ENCODE measurements at places on chromosomes 1 and 21.
A peak's percentile ranks its signal among the peaks of the same experiment; 100 is the strongest.

DNA sequence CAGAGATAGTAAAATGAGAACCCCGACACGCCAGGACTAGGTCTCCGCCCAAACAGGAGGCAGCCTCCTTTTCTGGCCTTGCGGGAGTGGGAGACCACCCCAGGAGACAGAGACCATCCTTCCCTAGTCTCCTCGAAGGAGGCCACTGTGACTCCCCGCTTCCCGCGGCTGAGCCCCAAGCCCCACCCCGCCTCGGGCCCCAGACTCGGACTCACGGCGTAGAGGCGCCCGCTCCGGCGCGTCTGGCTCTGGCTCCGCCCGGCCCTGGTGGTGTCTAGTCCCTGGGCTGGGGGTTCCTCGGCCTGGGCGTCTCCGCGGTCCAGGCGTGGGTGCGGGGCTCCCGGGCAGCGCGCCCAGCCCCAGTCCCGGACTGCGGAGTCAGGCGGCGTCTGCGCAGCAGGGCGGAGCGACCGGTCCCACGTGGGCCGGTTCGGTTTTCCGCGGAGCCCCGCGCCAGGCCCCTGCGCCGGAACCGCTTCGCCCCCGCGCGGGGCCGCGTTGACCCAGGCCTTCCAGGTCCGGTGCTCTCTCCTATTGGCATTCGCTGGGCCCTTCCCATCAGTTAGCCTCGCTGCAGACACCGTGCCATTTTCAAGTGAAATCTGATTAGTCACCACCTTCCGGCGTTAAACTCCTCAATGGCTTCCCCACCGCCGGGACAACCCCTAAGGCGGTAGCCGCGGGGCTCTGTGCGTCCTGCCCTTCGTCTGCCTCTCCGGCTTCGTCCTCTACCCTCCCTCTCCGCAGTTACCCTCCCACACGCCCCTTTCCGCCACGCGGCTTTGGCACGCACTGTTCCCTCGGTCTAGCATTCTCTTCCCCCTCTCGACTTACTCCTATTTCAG, at the start of gene C1orf216:
Gene C1orf216, minus strand, starts transcription at position 393 of the 845 bp plus-strand sequence. CDS start 2,563 bp downstream, outside the sequence.
- DNase-seq, result peak; percentile 58

DNA sequence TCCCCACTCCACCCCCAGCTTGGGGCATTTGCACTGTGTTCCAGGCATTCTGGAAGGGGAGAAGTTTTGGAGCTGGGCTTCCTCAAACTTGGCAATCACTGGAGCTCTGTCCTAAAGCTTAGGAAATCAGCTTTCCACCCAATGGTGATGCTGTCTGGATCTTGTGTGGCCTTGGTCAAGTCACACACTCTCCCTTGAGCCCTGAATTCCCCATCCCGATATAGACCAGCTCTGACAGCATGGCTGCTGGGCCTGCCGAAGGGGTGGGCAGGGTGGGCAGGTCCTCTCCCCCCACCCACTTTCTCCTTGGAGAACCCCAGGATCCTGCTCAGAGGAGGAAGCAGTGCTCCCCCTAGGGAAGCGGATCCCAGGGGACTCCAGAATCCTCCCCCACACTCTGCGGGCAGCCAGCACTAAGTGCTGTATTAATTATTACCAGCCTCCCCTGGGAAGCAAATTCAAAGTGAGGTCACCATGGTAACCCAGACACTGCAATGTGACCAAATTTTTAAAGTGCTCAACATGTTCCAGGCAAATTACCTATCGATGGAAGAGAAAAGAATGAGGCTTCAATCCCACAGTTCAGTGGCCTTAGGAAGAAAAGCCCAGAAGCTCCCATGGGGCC, 21.3 kb upstream of the LDLRAP1 start:
- no peak for DNase-seq

GRCh38 chr21:44485254-44485793, 30.0 kb downstream of the LRRC3 start:
- DNase-seq, result no peak

GRCh38 chr21:45478115-45478801, 64.0 kb downstream of the SLC19A1 start:
- DNase-seq, result peak; percentile 70

DNA sequence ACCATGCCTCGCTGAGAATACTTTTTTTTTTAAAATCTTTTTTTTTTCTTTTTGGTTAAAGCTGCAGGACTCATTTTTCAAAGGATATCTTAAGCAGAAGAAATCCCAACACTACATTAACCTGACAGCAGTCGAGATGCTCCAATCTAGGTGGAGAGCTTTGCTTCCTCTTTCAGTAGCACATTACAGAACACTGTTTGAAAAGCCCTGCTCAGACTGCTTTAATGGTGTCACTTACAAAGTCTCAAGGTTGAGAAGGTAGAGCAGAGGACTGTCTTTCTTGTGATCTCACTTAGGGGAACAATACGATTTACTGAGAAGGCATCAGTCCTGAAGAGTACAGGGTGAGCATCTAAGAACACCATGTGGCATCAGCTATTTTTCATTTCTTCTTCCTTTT, 21.0 kb upstream of the CPLANE2 start:
- no peak for DNase-seq

GRCh38 chr21:28923439-28923975, 69.2 kb downstream of the LTN1 start:
- no peak for DNase-seq

- no peak for DNase-seq
Measured at GRCh38 chr1:94721240-94721639, 98.9 kb upstream of the SLC44A3 start.

DNA sequence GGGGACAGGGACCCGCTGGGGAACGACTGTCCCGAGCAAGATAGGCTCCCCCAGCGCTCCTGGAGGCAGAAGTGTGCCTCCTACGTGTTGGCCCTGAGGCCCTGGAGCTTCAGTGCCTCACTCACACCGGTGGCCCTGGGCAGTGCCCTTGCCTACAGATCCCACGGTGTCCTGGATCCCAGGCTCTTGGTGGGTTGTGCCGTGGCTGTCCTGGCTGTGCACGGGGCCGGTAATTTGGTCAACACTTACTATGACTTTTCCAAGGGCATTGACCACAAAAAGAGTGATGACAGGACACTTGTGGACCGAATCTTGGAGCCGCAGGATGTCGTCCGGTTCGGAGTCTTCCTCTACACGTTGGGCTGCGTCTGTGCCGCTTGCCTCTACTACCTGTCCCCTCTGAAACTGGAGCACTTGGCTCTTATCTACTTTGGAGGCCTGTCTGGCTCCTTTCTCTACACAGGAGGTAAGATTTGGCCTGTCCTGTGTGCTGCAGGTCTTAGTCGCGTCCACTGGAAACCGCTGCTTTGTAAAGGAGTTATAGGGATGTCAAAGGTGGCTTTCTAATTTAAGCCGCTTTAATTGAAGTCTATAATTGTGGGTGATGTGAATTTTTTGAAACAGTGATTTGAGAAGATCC, 717 bp downstream of the UBIAD1 start:
- DNase-seq, result no peak

DNA sequence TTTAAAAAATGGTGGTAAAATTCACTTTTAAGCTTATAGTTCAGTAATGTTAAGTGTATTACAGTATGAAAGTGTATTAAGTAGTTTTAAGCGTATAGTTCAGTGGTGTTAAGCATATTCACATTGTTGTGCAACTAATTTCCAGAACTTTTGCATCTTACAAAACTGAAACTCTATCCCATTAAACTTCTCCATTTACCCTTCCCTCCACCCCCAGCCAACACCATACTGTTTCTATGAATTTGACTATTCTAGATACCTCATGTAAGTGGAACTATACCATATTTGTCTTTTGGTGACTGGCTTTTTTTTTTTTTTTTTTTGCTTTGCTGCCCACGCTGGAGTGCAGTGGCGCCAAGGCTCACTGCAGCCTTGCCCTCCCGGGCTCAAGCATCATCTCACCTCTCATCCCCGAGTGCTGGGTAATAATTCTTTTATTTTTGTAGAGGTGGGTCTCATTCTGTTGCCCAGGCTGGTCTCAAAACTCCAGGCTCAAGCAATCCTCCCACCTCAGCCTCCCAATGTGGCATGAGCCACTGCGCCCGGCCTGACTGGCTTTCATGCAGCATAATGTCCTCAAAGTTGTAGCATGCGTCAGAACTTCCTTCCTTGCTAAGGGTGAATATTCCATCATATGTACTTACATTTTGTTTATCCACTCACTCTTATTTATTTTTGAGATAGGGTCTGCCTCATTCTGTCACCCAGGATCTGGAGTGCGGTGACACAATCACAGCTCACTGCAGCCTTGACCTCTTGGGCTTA, 45.1 kb upstream of the BMP8B start:
- DNase-seq, result no peak

DNA sequence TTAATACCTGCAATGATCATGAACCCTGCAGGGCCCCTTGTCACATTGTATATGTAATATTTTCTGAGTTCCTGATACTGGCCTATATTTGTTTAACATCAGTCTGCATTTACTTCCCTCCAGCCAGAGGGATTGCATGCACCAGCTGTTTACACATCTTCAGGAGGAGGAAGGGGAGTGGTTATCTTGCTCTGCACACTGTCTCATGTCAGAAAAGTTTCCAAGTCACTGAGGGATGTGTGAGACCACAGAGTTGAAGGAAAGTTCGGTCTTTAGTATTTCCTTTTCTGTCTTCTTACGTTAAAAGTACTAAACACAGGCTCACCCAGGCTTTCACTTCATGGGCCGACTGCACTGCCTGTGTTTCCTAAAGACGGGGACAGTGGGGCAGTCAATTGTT, 574.1 kb downstream of the LMO4 start:
- no peak for DNase-seq
